ENCODE measurements at places on chromosomes 4 and X. TPM values are rescaled to one million over a fixed set of nuclear protein-coding genes. Genes with fewer than 3 reads are reported as not detected.

DNA sequence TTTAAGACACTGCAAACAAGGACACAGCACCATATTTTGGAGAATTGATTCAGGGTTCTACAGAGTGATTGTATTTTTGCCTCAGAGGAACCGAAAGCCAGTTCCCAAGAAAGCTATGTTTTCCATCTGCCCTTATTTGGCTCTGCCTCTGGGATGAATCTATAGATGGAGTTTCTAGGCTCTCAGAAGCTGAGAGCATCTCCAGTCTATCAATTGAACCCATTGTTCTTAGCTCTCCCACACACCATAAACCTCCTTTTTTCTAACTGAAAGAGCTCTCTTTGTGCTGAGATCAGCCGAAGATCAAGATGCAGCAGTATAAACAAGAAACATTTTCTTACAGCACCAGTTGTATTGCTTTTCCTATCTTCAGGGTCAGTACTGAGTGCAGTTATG lies 16.9 kb downstream of the PLP1 start:
- DNase-seq, result no peak

- DNase-seq, result no peak
These were observed 110.6 kb upstream of the FSTL5 start for GRCh38 chr4:162274354-162274753.

Gene MAGEB1
- total RNA-seq, result not detected

DNA sequence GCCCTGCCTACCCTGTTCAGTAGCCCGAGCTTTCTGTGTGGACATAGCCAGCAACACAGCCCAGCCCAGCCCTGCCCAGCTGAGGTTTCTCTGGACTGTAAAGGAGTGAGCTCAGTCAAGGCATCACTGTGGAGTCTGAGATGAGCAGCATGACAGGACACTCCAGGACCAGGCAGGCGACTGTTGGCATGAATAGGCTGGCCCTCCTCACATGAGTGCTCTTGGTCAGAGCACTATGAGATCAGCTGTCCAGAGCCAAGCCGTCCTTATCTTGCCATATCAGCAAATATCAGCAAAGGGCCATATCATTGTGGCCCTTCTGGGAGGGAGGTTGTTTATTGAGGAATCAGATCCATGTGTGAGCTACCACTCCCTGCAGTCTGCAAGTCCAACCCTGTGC lies 30.9 kb downstream of the REELD1 start:
- no peak for DNase-seq

- no peak for DNase-seq
These were observed 53.2 kb downstream of the DDX60 start for GRCh38 chr4:168265327-168265726.

DNA sequence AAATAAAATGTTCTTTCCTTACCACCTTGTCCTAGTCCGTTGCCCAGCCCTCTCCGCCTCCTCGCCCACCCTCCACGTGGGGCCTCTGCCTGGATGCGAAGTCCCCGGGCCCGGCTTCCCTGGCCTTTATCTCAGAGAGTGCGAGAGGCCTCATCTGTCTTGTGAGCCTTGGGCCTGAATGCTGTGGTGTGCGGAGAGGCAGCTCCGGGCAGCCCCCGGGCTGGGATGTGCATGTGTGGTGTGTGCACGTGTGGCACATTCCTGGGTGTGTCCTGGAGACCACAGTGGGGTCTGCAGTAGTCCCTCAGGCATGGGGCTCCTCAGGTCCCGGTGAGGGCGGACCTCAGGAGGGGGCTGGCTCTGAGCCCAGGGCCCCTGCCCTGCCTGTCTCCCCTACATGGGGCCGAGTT lies 31.4 kb downstream of the DOK7 start:
- DNase-seq, result no peak

Gene ANK2
- total RNA-seq, result 267 TPM

- no peak for DNase-seq
These were observed 351 bp upstream of the SLC30A9 start for GRCh38 chr4:41989994-41990364.

DNA sequence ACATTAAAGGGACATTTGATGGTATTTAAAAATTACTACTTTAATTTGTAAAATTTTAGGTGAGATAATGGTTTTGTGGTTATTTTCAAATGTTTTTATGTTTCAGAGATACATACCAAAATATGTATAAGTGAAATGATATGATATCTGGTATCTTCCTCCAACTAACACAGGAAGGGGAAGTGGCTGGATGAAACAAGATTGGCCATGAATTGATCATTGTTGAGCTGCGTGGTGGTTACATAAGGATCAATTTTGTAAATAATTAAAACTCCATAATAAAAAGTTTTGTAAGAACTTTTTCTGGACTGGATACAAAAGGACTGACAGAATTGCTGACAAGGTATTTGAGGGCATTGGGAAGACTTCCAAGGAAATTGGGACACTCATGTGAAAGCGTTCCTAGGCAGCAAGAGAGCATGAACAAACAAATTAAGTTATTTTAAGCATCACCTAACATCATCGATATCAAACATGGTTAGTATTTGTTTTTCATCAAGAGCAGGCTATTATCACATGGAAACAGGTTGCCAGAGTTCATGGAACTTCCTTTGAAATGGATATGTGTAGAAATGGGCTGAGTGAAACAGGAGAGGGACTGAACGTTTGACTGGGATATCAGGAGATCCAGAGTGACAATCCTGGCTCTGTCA lies 4.4 kb upstream of the PGM2 start:
- DNase-seq, result no peak

Gene TCEAL1
- total RNA-seq, result 22.9 TPM

DNA sequence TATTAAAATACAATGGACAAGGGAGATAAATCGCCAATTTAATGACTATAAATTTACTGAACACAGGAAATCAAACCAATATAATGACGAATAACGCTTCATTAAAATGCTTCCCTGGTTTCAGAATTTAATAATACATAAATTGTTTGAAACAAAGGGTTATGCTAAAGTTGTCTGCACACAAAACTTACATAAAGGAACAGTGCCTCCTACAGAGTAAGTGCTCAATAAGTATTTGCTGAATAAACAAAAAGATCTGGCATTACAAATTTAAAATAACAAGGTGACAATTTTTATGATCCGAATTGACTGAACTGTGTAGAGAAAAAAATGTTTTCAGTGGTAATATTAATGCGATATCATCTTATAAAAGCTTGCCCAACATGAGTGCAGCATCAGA lies 69.6 kb downstream of the NOCT start:
- no peak for DNase-seq

- no peak for DNase-seq
These were observed 100.2 kb downstream of the ADGRL3 start for GRCh38 chr4:61300266-61300844.

DNA sequence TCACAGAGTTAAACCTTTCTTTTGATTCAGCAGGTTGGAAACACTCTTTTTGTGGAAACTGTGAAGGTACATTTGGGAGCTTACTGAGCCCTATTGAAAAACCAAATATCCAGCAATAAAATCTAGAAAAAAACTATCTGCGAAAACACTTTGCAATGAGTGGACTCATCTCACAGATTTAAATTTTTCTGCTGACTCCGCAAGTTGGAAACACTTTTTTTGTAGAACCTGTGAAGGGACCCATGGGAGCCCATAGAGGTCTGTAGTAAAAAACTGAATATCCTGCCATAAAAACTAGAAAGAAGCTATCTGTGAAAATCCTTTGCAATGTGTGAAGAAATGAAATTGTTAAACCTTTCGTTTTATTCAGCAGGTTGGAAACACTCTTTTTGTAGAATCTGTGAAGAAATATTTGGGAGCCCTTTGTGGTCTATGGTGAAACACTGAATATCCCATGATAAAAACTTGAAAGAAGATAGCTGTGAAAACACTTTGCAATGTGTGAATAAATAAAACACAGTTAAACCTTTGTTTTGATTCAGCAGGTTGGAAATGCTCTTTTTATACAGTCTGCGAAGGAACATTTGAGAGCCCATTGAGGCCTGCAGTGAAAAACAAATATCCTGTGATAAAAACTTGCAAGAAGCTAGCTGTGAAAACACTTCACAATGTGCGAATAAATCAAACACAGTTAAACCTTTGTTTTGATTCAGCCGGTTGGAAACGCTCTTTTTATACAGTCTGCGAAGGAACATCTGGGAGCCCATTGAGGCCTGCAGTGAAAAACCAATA lies 22.3 kb upstream of the DCUN1D4 start:
- DNase-seq, result no peak

Gene GAGE13
- total RNA-seq, result not detected

Measured in left ventricle myocardium inferior (tissue), 1 donor.